ENCODE measurements at places on chromosomes 12 and 14. TPM values are rescaled to one million over a fixed set of nuclear protein-coding genes. Genes with fewer than 3 reads are reported as not detected.

GRCh38 chr12:16130343-16130742 is 147.1 kb downstream of the SLC15A5 start:
- no peak for DNase-seq

DNA sequence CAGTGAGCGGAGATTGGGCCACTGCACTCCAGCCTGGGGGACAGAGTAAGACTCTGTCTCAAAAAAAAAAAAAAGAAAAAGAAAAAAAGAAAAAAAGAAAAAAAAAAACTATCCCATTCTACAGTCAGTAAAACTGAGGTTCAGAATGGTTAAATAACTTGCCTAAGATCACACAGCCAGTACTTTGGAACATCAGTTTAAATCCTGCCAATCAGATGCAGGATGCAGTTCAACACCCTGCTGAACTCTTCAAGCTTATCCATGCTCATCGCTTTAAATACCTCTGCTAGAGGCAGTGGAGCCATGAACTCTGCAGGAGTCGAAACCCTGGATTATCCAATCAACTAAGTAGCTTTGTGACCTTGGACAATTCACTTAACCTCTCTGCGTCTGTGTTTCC is 3.4 kb downstream of the ZNF385A start:
- no peak for DNase-seq

DNA sequence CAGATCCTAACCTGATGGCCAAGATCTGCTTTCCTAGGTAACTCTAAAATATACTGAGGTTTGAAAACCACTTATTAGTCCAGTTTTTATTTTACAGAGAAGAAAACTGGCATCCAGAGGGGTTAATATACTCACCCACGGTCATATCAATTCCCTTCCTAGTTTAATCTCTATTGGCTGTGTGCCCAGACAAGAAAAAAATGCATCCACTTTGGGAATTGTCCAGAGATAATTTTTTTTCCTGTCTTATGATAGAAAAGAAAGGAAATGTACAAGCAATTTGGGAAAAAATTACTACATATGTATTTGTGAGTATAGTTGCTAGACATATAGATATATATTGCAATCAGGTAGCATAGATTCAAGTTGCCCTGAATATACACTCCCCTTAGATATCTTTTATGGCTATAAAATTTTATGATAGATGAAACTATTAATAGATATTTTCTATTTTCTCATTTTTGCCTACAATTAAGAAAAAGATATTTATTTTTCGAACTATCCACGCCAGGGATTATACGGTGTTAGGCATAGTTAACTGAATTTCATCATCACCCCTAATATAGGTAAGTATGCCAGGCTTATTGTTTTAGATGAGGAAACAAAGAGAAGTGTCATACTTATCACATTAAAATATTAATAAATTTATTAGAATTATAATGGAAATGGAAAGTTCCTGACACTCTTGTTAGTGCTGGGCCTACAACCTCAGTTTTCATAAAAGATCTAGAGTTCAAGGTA is 100.5 kb upstream of the SLC38A2 start:
- DNase-seq = peak; percentile 89

DNA sequence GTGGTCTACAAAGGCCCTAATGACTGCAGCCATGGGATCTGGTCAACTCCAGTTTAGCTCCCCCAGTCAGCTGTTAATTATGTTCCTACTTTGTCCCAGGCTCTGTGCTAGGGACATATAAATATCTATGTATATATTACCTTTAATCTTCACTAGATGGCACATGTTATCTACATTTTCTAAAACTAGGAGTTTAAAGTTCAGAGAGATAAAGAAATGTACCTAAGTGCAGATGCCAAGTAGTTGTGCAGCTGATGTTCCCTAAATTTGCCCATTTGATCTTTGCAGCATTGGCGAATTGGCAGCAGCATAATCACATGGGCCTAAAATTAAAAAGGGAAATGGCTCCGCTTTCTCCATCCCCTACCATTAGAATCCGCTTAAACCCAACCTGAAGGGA is 541.1 kb downstream of the MED13L start:
- no peak for DNase-seq

- DNase-seq = peak; percentile 67
Measured at GRCh38 chr12:12349711-12350665, at the start of gene MANSC1. Gene MANSC1, minus strand, starts transcription at chr12:12350242. Its CDS starts 6,928 bp downstream, at chr12:12343314.

DNA sequence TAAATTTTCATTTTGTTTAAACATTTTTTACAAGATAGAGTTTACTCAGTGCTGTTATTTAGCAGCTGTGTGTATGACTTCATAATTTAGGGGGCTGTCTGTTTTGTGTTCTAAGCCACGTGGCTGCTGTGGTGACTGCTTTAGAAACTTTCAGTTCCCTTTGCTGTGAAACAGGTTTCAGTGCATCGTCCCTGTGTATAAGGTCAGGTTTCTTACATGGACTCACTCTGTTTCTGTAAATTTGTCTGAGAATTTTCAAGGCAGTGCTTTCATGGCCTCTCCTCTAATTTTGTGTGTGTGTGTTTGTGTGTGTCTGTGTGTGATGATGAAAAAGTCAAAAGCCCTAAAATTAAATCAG is 32.4 kb downstream of the BICD1 start:
- DNase-seq = peak; percentile 49

DNA sequence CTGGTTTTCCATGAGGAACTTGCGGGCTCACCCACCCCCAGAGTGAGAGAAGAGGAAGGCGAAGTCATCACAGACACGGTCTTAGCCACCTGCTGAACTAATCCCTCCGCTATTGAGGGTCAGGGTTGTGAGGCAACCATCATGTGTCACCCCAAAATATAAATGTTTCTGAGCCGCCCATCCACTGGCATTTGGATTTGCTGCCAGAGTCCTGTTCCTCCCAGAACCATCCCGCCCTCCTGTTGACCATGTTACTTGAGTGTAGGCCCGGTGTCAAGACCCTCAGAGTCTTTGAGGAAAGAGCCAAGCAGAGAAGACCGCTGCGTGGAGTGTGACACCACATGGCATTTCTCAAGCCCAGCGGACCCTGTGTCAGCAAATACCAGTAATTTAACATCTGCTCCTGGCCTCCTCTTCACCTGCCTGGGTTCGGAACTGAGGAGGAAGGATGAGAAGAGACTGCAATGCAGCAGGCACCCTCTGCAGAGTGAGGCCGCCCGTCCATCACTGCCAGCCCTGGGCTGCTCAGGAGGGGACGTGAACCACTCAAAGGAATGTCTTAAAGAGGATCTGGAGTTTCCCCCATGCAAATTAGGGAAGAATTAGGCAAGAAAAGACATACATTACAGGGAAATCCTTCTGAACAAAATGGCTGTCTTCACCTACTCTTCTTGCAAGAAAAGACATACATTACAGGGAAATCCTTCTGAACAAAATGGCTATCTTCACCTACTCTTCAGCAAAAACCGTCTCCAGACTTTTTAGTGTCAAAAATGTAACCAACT is 100.4 kb downstream of the FBXL14 start:
- no peak for DNase-seq

- DNase-seq = no peak
Measured at GRCh38 chr12:106776897-106777296, 2.4 kb downstream of the RIC8B start.

- no peak for DNase-seq
Measured at GRCh38 chr12:19528750-19529149, 89.5 kb downstream of the AEBP2 start.

Gene DDN
- under 0.01 TPM for total RNA-seq

Gene ADCY6
- total RNA-seq = 43.3 TPM

Gene CATSPERB
- total RNA-seq = 0.68 TPM

Gene SLC16A7
- total RNA-seq = 7.1 TPM

Gene CNTN1
- 0.17 TPM for total RNA-seq
